ENCODE measurements at places on chromosomes 1 and 21.

DNA sequence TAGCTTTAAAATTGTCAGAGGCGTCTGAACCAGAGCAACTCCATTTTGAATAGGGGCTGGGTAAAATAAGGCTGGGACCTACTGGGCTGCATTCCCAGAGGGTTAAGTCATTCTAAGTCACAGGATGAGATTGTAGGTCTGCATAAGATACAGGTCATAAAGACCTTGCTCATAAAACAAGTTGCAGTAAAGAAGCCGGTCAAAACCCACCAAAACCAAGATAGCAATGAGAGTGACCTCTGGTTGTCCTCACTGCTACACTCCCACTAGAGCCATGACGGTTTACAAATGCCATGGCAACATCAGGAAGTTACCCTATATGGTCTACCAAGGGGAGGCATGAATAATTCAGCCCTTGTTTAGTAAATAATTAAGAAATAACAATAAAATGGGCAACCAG lies 143.6 kb downstream of the GABPA start:
- no peak for DNase-seq

- no peak for DNase-seq
Measured at GRCh38 chr21:37579356-37579755, 212.8 kb downstream of the DYRK1A start.

GRCh38 chr1:151887028-151887427 lies 22.3 kb downstream of the THEM4 start:
- no peak for DNase-seq

- peak; percentile 30 for DNase-seq
Measured at GRCh38 chr1:100539836-100540536, 2.0 kb downstream of the GPR88 start.

GRCh38 chr1:68218490-68218889 lies 13.8 kb downstream of the WLS start:
- no peak for DNase-seq

DNA sequence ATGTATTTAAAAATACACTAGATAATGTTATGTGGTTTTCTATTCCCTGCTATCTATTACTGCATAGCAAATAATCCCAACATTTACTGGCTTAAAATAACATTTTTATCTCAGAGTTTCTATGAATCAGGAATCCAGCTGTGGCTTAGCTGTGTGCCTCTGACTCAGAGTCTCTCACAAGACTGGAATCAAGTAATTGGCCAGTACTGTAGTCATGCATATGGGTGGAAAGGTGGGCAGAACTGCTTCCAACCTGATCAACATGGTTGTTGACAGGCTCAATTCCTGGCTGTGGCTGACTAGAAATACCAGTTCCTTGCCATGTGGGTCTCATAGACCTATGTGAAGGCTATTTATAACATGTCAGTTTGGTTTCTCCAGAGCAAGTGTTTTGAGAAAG lies 131.8 kb downstream of the PDE4B start:
- no peak for DNase-seq

DNA sequence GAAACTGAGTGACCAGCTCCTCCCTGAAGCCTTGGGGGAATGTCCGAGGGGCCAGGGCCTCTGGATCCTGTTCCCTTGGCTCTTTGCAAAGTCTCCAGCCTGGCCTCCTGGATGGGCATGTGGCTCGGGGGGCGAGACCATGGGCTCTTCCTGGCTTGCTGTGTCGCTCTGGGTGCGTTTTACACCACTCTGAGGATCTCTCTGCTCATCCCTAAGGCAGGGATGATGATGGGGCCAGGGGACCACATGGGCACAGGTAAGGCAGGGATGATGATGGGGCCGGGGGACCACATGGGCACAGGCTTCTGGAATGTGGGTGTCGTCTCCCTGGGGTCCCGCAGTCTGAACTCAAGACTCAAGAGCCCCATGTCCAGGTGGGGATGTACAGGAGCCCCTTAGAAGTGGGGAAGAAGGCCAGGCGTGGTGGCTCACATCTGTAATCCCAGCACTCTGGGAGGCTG lies 17.7 kb downstream of the TP73 start:
- no peak for DNase-seq

DNA sequence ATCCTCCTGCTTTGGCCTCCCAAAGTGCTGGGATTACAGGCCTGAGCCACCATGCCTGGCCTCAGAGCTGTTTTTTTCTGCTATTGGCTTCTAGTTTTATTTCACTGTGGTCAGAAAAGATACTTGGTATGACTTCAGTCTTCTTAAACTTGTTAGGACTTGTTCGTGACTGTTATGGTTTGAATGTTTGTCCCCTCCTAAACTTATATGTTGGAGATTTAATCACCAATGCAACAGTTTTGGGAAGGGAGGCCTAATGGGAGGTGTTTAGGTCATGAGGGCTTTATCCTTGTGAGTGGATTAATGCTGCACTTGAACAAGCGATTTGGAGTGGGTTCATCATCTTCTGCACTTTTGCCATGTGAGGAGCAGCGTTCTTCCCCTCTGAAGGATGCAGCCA lies 24.5 kb upstream of the SOD1 start:
- no peak for DNase-seq

- no peak for DNase-seq
Measured at GRCh38 chr1:14511166-14511680, 87.3 kb upstream of the KAZN start.

DNA sequence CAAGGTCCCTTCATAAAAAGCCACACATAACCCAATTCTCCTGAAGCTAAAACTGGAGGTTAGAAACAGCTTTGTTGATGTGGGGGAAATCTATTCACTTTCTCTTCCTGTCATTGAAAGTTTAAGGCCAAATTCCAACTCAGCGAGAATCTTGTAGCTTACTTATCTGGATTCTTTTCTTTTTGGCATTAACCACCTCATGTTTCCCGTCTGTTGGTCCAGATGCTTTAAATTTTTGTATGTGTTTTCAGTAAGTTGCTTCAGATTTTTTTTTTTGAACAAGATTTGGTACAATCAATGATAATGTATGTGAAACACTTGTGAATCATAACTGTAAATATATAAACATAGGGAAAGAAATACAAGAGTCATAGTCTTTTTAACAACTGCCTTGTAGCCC lies 33.7 kb upstream of the NEK7 start:
- no peak for DNase-seq

GRCh38 chr1:245301162-245301580 lies 146.4 kb downstream of the KIF26B start:
- no peak for DNase-seq

- DNase-seq: no peak
Measured at GRCh38 chr1:211196880-211197279, 62.3 kb upstream of the RCOR3 start.

DNA sequence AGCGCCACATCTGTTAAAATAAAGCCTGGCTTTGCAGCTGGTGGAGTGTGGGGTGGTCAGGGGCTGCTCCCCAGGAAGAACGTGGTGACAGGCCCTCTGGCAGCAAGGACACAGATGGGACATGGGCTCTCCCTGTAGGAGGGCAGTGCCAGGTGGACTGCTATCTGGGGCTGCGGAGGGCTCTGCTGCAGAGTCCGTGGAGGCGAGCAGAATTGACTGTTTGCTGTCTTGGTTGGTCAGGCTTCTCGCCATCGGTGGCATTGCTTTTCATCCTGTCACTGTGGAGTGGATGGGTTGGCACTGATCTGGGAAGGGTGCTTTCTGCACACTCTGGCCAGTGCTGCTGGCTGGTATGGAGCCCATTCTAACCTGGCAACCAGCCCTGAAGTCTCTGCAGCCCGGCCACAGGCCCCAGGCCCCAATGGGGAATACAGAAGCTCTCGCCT lies 103.0 kb downstream of the LAMC2 start:
- DNase-seq: no peak

DNA sequence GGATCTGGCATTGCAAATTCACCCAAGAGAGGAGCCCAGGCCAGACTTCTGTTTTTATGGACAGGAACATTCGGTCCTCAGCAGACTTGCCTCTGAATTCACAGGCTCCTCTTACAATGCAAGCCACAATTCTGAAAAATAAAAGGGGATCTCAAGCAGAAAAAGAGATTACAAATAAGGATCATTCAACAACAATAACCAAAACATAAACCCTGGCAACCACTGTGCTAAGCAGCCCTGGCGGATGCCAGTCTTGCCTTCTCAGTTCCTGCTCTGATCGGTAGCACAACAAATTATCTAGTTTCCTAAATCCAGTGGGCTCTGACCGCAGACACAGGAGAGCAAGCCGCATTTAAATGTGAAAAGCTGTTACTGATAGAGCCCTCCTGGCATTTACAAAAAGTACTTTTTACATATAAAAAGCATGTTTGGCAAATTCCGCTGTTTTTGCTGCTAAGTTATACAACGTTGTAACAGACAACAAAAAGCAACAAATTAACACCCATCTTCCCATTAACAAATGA lies 123.4 kb upstream of the FOXD3 start:
- no peak for DNase-seq

DNA sequence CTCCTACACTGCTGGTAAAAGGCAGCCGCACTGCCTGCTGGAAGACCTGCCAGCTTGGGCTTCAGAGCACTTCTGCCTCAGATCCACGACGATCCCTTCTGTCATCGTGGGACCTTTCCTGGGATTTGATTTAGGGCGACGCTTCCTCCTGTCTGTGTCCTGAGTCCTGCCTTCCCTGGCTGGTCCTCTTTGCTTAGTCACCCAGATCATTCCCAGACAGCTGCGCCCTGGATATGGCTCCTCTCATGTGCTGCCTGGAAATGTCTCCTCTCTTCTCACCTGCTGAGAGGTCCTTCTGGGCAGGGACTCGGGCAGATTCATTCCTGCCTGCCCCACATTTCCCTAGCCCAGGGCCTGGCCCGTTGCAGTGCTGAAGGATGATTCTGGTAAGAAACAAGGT lies 72.4 kb upstream of the POU3F1 start:
- no peak for DNase-seq

DNA sequence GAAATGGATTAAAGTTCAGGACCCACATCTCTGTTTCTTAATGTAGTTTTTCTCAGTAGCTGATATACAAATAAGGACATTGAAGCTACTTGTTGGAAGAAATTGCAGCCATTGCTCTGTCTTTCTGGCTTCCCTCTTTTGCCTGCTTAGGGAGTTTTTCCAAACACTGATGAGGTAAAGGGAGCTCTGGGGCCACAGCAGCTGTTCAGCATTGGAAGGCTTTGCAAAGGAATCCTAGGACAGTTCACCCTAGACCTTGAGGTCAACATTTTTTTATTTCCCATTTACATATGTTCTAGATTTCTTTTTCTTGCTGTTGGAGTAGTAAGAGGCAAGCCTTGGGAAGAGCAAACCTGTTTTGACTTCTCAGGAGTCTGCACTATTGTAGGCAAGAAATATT lies 126.9 kb upstream of the PLPPR5 start:
- no peak for DNase-seq

DNA sequence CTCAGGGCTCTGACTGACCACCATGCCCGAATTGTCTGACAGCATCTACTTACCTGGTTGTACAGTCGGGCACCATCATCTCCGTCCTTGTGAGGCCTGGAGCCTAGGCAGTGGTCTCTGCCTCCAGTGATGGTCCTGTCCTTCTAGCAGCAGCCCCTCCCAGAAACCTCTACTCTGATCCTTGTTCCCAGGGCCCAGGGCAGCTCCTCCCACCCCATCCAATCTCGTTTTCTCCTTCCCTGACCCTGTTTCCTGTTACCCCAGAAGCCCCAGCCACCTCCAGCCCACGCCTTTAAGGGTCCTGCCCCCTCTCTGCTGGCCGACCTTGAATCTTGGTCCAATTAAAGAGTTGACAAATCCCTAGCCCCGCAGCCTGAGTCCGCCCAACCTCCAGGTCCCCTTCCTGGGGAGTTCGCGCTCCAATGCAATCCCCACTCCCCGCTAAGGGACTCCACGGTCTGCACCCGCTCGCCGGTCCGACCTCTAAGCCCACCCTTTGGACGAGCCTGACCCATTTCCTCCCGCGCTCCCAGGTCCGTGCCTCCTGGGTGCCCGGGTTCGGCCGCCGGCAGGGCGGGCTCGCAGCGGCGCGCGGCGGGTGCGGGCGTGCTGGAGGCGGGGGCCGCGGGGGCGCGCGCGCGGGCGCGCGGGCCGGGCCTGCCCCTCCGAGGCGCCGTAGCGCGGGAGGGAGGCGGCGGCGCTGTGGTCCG lies at the start of gene B4GALT2:
Gene B4GALT2, plus strand, starts transcription at position 660 of the 710 bp plus-strand sequence. CDS start 1,951 bp downstream, outside the sequence.
- peak; percentile 34 for DNase-seq

GRCh38 chr1:240801442-240801841 lies 189.5 kb upstream of the GREM2 start:
- no peak for DNase-seq

DNA sequence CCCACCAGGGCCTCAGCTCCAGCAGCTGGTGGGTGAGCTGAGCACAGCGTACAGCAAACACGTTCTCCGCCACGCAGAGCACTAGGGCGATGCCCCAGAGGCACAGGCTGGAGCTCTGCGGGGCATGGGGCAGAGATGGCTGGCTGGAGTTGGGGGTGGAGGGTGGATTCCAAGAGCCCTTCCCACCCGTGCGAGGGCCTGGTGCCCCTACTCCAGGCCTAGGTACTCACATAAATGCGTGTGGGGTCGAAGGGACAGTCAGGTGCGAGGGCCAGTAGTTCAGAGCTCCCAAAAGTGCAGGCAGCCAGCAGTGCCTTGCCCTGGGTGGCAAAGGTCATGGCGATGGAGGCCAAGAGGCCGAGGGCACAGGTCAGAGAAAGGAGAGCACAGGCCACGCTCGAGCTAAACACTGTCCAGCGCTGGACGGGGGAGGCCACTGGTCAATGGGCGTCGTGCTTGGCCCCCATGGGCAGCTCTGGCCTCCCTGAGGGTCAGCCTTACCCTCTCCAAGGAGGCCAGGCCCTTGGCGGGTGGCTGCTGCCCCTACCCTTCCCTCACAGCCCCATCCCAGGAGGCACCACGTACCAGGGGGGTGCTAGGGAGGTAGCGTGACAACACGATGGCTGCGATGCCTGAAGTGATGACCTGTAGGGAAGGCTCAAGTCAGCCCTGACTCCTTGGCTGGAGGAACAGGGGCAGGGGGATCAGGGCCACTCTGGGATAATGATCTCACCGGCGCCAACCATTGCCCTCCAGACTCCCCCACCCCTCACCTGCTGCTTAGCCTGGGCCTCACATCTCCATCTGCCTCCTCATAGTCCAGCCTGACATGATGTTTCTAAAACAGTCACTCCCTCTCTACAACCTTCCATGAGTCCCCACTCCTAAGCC lies 5.6 kb downstream of the TMEM54 start:
- DNase-seq: no peak

Measured in hypothalamus (tissue), 51 donors.